SW 1271 (cell line): ENCODE measurements at places on chromosomes 1 and 21.

GRCh38 chr1:91787919-91788318 lies 98.0 kb downstream of the TGFBR3 start:
- no peak for DNase-seq

GRCh38 chr1:166605137-166605536 lies 234.1 kb upstream of the POGK start:
- no peak for DNase-seq

DNA sequence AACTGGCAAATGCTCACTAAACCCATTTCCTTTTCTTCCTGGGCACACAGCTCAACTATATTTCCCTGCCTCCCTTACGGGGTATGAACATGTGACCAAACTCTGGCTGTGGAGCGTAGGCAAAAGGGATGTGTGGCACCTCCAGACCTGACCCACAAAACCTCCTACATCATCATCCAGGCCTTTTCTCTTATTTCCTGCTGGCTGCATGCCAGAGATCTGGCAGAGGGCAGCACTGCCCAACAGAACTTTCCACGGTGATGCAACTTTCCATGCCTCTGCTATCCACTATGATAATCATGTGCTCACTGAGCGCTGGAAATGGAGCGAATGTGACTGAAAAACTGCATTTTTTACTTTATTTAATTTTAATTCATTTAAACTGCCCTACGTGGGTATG lies 99.6 kb upstream of the CACNA1E start:
- no peak for DNase-seq

- DNase-seq: no peak
Observed at GRCh38 chr1:186435336-186435735, 25.6 kb downstream of the PDC start.

DNA sequence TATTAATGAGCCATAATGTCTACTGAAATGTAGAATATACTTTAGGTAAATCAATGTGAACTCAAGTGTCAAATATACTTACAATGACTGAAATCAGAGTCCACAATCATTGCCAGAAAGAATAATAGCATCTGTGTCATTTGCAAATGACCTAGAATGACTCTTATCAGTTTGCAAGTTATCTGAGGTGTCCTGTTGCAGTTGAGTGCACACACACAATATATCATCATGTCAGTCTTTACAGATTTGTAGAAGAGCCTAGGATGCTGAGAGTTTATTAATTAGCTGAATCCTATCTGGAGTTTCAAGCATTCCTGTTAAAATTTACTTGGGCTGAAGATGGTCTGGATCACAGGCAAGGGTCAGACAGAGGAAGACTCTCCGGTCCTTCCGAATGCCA lies 324.0 kb upstream of the GREM2 start:
- DNase-seq: no peak

- DNase-seq: no peak
Observed at GRCh38 chr1:20511518-20512428, 3.8 kb upstream of the MUL1 start.

DNA sequence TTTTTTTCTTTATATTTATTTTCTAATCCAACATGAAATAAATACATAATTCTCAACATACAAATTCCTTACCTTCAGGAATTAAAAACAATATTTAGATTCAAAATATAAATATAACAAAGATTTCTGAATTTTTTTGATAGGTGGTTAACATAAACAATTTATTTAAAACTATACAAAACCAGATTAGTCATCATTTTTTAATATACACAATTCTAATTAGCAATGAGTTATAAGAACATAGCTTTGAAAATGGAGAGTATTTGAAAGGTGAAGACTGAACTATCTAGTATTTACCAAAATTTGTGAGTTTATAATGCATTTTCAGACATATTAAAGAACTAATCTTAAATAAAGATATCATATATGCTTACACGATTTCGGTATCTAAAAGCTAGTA lies 37.5 kb downstream of the TPR start:
- DNase-seq: no peak
